ENCODE measurements at places on chromosomes 7 and 10.

- DNase-seq = no peak
Observed at GRCh38 chr10:102202386-102202785, 23.7 kb upstream of the ELOVL3 start.

GRCh38 chr7:103447073-103447960 is 1.3 kb upstream of the SLC26A5 start:
- no peak for DNase-seq

- no peak for DNase-seq
Observed at GRCh38 chr10:47418966-47419365, 34.9 kb upstream of the ZNF488 start.

GRCh38 chr10:30034433-30035137 is 24.8 kb downstream of the JCAD start:
- no peak for DNase-seq

DNA sequence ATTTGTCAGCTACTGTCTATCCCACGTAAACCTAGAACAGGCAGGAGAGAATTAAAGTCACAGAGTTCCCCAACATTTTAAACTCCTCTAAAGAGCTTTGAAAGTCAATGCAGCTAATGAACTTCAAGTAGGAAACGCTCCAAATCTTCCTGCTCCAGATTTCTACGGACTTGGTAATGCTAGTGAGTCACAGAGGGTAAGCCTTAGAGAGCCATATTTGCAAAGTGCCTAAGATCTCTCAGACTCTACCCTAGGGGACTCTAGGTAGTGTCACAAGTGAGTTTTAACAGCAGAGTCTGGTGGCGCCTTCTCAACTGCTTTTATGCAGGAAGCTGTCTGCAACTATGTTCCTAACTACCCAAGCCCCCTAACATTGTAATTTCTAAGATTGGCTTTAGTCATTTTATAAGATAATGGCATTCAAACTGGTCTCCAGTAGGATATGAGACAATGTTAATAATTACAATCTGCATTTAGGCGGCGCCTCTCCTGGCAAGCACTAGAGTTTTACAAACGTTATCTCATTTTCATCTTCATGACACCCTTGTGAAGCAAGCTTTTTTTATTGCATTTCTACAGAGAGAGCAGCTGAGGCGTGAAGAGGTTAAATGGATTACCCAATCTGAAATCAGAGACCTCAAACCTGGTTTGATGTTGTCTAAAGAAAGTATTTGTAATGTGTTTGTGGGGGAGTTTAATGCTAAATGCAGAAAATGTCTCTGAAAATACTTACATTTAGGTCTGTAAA is 22.0 kb upstream of the FZD1 start:
- no peak for DNase-seq

DNA sequence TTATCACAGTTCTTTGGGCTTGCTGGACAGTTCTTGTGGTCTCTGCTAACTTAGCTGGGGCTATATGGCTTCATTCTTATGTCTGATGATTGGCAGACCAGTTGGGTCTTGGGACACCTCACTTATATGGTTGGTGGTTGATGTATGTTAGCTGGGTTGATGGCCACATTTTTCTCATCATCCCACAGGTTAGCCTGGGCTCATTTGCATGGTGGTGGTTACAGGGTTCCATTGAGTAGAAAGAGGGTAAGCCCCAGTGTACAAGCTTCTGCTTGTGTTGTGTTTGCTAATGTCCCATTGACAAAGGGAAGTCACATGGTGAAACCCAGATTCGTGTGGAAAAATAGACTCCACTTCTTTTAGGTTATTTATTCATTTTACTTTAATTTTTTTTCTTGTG is 40.6 kb downstream of the TMEM60 start:
- no peak for DNase-seq

DNA sequence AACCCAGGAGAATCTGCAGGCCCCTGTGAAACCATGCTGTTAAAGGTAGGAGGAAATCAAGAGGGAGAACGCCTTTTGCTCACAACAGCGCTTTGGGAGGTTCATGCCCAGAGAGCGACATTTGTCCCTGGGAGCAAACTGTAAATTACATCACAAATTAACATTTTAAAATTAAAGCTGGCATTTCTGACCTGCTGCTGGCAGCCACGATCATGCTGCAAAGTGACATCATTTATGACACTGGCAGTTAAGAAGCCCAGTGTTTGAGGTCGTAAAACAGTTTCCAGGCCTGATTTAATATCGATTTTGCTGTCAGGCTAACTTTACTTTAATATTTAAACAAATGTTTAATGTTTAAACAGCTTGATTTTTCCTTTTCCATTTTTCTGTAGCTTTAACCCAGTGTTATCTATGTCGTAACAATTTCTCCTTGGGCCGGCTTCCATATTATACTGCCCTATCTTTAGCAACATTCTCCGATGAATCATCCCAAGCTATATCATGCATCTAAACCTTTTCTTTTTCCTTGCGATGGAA is 86.5 kb upstream of the NPVF start:
- no peak for DNase-seq

DNA sequence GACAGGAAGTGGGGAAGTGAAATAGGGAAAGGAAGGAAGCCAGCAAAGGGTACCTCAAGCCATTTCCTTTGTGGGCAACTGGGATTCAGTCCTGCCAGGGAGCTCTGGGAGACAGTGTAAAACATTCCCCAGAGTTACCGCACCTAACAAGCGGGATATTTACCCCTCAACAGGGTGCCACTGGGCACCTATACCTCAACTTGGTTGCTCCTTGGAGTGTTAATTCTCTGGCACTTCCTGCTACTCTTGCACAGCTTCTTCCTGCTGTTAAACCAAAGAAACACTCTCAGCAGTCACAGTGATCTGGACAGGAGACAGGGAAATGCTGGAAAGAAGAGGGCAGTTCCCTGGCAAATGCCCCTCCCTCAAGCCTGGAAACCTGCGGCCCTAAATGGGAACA is 151.3 kb downstream of the REEP3 start:
- DNase-seq = no peak

DNA sequence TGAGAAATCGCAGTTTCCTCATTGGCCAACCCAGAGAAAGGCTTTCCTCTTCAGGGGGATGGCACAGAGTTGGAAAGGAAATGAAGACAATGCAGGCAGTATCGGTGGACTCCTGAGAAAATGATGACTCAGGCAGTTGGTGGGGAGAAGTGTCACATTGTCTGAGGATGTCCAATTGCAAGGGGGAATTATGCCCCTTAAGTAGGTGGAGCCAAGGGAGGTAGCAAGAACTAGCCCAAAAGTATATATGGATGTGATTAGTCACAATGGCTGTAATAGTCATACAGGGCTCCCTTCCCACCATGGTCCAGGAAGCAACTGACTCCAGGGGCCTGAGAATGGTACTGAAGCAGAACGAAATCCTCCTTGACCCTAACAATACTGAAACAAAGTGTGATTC is 58.3 kb upstream of the EGFR start:
- DNase-seq = no peak

DNA sequence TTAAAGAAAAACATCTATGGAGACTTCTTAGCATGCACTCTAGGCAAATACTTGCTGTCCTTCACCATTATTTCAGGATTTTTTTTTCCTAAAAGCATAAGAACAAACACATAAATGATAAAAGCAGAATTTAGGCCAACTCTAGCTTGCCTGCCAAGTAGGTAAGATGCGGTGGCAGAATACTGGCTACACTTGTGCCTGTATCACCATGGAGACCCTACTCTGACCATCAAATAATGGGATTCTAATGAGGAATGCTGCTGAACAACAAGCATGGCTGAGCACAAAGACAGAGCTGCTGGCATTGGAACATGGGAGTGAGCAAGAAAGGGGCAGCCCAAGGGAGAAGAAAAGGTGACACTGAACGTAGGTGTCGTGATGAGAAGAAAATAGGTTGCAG is 18.5 kb upstream of the TAS2R40 start:
- DNase-seq = no peak

DNA sequence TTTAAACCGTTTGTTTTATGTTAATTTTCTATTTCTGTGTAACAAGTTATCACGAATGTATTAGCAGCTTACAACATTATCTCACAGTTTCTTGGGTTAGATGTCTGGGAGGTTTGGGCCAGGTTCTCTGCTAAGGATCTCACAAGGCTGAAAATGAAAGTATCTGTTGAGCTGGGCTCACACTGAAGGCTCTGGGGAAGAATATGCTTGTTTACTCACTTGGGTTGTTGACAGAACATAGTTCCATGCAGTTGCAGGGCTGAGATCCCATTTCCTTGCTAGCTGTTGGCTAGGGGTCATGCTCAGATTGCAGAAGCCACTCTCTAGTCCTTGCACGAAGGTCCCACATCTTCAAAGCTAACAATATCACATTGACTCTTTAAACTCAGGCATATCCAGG is 266.6 kb upstream of the GNAI1 start:
- DNase-seq = no peak

DNA sequence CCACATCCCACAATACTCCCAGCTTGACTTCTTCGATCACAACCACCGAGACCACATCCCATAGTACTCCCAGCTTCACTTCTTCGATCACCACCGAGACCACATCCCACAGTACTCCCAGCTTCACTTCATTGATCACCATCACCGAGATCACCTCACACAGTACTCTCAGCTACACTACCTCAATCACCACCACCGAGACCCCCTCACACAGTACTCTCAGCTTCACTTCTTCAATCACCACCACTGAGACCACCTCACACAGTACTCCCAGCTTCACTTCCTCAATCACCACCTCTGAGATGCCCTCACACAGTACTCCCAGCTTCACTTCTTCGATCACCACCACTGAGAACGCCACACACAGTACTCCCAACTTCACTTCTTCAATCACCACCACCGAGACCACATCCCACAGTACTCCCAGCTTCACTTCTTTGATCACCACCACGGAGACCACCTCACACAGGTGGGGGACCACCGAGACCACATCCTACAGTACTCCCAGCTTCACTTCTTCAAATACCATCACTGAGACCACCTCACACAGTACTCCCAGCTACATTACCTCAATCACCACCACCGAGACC is 8.6 kb downstream of the MUC3A start:
- DNase-seq = no peak
